WTC11 (cell line): ENCODE measurements at places on chromosomes 1 and 21. TPM values are rescaled to one million over a fixed set of nuclear protein-coding genes. Genes with fewer than 3 reads are reported as not detected.

DNA sequence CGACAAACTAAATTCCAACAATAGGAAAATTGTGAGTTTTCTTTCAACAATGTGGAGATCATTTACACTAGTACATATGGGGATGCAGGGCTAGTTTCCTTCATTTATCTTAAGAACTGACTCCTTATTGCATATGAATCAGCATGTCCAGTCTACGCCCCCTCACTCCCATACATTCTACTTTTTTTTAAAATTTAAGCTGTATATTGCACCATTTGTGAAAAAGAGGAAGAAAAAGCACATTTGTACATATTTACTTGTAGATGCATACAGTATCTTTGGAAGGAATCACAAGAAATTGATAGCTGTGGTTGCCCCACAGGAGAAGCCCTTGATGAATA, 15.9 kb downstream of the VPS26C start:
- no peak for DNase-seq

GRCh38 chr1:192159781-192160180, 1.5 kb downstream of the RGS18 start:
- no peak for DNase-seq

Gene SPRR3
- not detected in 3 replicates for total RNA-seq

Gene XCL1
- 0.53 to 1.1 TPM (median 0.73 TPM) in 3 replicates for total RNA-seq

DNA sequence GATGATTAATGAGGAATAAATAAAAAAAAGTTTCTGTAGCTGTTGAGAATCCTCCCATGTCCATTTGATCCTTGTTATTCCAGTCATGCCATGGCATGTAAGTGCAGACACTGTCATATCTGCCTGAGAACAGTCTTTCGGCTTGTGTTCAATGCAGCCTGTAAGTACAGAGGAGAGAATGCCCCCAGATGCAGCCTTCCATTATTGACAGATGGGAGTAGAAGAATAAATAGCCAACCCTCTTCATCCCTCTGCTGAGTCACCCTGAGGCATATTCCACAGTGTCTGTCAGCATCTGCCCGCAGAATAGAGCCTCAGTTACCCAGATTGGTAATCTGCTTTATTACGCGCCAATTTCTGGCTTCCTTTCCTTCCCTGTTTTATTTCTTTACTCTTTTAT, 139.4 kb downstream of the LRRC7 start:
- DNase-seq, result no peak

GRCh38 chr21:29121759-29122158, 8.7 kb upstream of the MAP3K7CL start:
- DNase-seq, result no peak

DNA sequence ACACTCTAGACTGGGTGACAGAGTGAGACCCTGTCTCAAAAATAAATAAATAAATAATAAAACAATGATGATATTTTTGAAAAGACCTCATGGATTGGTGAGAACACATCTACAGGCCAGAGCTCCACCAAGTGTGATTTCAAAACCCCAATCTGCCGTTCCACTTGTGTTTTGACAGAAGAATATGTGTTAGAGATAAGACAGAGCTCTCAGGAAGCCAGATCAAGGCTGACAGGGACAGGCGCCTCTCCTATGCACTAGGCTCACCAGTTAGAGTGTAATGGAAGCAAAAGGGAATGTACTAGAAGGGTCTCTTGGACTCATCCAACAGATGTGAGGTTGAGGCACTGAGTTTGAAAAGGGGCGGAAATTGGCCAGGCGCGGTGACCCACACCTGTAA, 110.7 kb upstream of the ERRFI1 start:
- DNase-seq, result no peak

Gene KIRREL1
- 32.8 to 42.4 TPM (median 32.9 TPM) in 3 replicates for total RNA-seq

Gene HCRTR1
- total RNA-seq, result 0.13 to 0.23 TPM (median 0.14 TPM) in 3 replicates

Gene PSMB4
- total RNA-seq, result 360 to 414 TPM (median 383 TPM) in 3 replicates

DNA sequence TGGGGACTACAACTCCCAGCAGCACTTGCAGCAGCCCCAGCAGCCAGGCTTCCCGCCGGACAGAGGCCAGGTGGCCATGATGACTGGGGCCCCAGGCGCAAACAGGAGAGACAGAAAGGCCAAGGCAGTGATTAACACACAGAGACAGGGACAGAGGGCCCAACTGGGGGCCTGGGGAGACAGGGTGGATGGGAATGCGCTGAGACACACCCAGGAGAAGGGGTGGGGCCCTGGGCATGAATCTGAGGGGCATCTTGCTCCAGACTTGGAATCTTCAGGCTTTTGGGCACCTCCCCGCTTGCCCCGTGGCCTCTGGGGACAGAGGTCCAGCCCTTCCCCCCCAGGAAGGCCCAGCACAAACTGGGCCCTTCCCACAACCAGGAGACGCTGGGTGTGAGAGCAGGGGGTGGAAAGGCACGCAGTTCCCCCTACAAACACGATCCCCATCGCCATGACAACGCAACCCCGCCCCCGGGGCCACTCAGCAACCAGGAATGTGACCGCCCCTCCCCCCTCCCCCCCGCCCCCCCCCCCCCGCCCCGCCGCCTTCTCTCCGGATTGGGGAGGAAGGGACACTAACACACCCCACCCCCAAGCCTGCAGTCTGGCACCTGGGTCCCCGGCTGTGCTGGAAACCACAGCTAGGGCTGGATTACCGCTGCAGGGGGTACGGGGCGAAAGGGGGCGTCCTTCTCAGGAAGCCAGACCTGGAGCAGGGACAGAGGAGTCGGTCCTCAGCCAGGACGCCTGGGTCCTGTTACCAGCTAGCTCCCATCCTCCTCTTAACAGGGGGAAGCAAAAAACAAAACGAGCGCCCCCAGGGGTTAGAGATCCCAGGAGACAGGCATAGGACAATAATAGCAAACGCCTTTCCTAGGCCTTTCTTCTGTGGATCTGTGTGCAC, 4.5 kb downstream of the HDGF start:
- peak; percentile 95 for DNase-seq

DNA sequence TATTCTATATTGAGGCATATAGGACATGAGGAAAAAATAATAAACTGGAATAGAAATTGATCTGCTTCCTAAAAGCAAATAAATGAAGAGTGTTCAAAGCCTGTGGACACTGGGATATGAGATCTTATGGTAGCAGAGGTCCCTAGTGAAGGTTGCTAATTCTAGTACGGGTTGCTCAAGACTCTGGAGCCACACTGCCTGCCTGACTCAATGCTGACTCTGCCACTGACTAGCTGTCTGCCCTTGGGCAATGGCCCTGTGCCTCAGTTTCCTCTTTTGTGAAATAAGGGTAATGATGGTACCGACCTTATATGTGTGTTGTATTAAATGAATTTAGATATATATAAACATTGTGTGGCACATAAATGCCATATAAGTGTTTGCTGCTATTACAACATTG, 59.0 kb upstream of the C1orf53 start:
- no peak for DNase-seq

Gene TBCE
- total RNA-seq, result 33.3 to 40.1 TPM (median 34.8 TPM) in 3 replicates
